Activated naive CD8-positive, alpha-beta T cell treated with anti-CD3 and anti-CD28 coated beads for 36 hours (primary cell): ENCODE measurements at places on chromosomes 1 and 21. TPM values are rescaled to one million over a fixed set of nuclear protein-coding genes. Genes with fewer than 3 reads are reported as not detected.

AGT gene
- not detected for total RNA-seq

GPR25 gene
- not detected for total RNA-seq

CYP4A11 gene
- not detected for total RNA-seq

TINAGL1 gene
- not detected for total RNA-seq

DNA sequence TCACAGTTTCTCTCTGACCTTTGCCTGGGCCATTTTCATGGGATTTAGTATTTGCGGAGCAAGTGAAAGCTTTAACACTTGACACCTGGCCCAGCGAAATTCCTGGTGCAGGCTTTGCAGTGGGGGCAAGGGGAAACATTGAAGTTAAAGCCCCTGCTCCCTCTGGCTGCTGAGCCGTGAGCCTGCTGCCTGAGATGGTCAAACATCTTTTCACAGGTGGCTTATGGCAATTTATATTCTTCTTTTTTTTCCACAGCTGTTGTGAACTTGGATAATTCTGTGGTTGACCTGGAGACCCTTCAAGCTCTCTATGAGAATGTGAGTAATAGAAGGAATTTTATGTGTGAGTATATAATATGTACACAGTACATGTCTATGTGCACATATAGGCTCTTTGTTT is 202.9 kb downstream of the FMN2 start:
- DNase-seq = no peak

DNA sequence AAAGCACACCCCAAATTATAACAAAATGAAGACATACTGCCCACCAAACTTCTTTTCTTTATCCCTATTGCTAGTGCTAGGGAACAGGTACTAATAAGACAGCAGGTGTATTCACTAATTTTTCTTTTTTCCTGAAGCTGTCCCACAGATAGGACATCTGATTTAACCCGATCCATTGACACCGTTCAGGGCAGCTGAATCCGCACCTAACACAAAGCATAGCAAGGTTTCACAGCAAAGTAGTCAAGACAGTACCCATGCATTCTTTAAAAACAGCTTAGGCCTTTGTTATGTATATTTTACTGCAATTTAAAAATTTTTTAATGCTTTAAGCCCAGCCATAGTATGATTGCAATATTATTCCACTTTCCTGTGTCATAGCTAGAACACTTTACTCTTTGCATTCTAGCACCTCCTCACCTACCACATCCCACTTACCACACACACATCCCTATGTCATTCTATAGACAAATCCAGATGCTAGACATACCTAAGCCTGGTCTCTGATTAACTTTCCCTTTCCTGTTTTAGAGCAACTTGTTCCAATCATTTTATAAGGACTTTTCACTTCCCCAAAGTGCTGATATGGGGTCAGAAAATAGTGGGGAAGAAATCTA is 40.4 kb downstream of the GATAD2B start:
- DNase-seq = no peak

DNA sequence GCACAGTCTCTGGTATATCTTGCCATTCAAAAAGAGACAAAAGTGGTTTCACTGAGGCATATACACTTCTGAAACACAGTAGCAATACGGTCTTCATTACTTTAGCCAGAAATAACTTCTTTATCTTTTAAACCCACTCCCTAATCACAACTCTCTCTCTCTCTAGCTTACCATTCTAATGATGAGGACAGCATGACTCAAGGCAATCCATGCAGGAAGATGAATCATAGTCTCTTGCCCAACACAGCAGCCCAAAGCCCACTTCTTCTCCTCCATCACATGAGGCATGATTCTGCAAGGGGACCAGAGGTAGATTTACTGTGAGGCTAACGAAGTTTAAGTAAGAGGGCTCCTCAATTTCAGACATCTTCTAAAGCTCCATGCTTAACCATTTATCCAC is 285.0 kb upstream of the NR5A2 start:
- DNase-seq = no peak
